Endothelial cell (in vitro differentiated cells): ENCODE measurements at places on chromosomes 2 and 18. TPM values are rescaled to one million over a fixed set of nuclear protein-coding genes. Genes with fewer than 3 reads are reported as not detected.

- DNase-seq, result no peak
Measured at GRCh38 chr2:186347472-186347871, 138.6 kb upstream of the ZC3H15 start.

DNA sequence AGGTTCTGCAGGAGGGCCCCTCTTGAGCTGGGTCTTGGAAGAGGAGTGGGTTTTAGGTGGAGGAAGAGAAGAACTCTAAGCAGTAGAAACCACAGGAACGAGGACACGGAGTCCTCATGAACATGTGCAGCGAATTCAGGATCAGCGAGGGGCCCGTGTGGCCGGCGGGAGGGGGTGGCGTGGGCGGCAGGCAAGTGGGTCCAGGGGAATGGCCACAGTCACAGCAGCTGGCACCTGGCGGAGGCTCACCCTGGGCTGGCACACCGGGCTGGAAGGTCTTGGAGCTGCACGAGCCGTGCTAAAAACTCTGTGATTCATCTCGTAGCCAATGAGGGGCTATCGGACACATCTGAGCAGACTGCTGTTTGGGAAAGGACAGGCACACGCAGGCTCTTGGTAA, 18.0 kb upstream of the CIDEA start:
- DNase-seq, result no peak

DNA sequence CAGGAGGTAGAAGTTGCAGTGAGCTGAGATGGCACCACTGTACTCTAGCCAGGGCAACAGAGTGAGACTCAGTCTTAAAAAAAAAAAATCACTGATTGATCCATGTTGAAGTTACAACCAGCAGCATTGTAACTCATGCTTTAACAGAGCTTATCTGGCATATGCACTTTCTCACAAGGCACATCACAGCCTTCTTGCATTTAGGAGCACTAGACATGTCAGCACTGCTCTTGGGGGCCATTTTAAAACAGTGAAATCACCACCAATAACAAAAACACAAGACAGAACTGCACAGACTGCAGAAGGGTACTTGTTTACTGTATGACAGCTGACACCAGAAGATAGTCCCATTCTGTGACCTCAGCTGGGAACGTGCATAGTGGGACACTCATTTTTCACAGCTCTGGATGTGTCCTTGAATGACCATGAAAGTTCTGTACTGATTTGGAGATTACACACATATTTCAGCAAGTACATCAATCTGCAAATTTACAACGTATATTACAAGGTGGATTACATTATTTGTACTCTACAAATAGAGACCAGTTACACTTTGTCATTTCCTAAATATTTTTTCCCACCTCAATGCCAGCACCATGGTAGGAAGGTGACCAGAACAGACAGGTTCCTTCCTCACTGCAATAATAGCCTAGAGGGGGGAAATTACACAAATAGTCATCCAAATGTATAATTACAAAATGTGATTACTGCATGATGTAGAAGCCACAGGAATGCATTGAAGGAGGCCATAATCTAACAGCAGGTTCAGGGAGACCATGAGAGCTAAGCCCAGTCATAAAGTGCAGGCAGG, 35.1 kb downstream of the CCBE1 start:
- DNase-seq, result no peak

DNA sequence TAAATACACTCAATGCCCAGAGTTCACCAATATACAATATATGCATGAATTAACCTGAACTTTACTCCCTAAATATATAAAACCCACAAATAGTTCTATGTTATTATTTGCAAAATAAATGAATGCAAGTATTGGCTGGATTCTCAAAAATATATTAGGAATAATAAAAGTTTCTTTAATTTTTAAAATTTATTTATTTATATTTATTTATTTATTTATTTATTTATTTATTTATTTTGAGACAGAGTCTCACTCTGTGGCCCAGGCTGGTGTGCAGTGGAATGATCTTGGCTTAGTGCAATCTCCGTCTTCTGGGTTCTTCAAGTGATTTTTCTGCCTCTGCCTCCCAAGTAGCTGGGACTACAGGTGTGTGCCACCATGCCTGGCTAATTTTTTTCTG, 88.7 kb upstream of the TMEFF2 start:
- no peak for DNase-seq

- no peak for DNase-seq
Measured at GRCh38 chr2:74074487-74074886, 73.2 kb downstream of the BOLA3 start.

- DNase-seq, result no peak
Measured at GRCh38 chr18:26422472-26423162, 125.7 kb downstream of the KCTD1 start.

- DNase-seq, result peak; percentile 43
Measured at GRCh38 chr2:132448771-132449170, 32.2 kb downstream of the GPR39 start.

GRCh38 chr2:217466805-217467204, 536.0 kb downstream of the TNS1 start:
- DNase-seq, result no peak

DNA sequence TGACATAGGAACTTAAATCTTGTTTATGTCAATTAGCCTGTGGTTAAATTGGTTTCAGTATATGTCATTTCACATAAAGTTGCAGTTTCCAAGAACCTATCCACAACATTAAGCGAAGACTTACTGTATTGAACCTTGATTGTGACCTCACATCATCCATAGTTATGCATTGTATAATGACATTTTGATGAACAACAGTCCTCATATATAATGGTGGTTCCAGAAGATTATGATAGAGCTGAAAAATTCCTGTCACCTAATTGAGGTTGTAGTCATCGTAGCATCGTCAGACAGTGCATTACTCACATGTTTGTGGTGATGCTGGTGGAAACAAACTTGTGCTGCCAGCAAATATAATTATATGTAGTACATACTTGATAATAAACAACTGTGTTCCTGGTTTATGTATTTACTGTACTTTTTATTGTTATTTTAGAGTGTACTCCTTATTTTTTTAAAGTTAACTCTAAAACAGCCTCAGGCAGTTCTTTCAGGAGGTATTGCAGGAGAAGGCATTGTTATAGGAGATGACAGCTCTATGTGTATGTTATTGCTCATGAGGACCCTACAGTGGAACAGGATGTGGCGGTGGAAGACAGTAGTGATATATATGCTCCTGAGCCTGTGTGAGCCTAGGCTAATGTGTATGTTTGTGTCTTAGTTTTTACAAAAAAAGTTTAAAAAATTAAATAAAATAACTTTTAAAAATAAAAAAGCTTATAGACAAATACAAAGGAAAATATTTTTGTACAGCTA, 56.6 kb downstream of the UBE2E3 start:
- DNase-seq, result no peak

DNA sequence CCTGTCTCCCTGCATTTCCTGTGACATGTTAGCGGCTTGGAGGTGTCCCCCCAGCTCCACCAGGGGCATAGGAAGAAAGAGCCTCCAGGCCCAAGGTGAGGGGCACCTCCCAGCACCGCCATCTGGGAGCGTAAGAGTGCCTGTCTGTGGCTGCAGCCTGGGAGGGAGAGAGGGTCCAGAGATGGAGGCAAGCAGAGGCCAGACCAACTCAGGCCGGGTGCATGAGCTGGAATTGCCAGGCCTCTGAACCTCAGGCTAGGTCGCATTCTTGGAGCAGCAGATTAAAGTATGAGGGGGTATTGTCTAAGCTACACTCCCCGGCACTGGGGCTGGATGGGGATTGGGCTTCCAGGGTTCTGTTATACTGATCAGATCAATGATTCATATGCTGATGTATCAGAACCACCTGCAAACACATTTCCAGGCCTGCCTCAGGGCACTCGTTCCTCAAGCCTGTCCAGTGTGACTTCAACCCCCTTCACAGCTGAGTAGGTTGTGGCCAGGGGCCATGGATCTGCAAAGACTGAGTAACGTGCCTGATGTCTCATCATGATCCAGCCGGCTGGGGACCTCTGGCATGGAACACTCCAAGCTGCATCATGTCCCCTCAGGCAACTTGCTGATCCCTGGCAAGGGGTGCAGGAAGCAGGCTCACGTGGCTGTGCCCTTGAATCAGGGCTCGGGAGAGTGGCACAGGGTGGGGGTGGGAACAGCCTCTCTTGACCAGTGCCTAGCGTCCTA, 73.2 kb downstream of the HS1BP3 start:
- no peak for DNase-seq

DNA sequence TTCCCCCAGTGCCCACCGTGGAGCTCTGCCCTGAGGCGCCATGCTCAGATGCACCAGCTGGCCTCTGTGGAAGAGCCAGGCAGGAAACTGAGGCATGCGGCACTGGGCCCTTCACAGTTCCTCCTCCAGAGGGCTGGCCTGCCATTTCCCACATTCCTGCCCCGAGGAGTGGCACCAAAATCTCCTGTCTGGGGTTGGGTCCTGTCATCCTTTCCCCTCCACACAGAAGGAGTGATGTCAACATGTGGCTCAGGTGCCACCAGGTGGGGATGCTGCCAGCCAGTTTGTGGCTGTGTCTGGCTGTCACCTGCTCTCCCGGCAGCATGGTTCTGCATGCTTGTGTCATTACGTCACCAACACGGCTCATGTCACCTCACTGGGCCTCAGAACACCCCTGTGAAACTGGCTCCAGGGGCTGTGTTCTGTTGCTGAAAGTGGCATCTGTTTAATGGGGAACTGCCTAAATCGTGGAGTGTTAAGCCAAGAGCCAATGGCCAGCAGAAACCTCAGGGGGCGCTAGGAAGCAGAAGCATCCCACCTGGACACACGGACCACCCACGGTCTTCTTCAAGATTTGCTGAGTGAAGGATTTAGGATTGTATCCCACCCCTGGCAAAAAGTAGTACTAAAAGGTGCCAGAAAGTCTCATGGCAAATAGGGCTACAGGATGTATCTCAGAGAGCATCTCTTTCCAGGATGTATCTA, 51.3 kb downstream of the ZAP70 start:
- DNase-seq, result no peak

GRCh38 chr2:10951558-10952414, 40.1 kb downstream of the KCNF1 start:
- DNase-seq, result no peak

DNA sequence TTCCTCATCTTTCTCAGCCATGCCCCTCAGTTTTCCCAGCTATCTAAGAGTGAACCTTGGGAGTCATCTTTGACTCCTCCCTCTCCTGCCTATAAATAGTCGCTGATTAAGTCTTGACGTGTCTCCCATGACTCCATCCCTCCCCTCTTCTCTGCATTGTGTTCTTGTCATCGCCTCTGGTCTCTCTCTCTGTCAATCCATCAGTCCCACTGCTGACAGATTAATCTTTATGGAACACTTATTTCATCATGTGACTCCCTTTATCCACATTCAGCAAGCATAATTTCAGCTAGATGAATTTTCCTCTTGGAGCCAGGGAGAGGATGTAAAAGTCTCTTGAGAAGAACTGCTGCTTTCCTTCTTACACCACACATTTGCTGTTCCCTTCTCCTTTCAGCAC, 9.4 kb downstream of the ADAM23 start:
- no peak for DNase-seq

DNA sequence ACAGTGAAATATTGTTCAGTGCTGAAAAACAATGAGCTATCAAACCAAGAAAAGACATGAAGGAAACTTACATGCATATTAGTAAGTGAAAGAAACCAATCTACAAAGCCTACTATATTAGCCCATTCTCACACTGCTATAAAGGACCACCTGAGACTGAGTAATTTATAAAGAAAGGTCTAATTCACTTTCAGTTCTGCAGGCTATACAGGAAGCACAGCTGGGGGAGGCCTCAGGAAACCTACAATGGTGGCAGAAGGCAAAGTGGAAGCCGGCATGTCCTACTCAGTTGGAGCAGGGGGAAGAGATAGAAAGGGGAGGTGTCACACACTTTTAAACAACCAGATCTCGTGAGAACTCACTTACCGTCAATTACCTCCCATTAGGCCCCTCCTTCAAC, 232.1 kb downstream of the TMX3 start:
- no peak for DNase-seq

The FECH gene
- 51.6 TPM for total RNA-seq

The LIPG gene
- 19.6 TPM for total RNA-seq

The HOXD13 gene
- total RNA-seq, result not detected

The ATF2 gene
- 63.3 TPM for total RNA-seq

The PLB1 gene
- total RNA-seq, result 3.2 TPM

The LHCGR gene
- not detected for total RNA-seq
